Tongue (tissue), 3 donors: ENCODE measurements at places on chromosomes 13 and 19. TPM values are rescaled to one million over a fixed set of nuclear protein-coding genes. Genes with fewer than 3 reads are reported as not detected.

SHISA7 gene
- total RNA-seq, result not detected

PGLYRP2 gene
- total RNA-seq, result not detected

JOSD2 gene
- total RNA-seq, result 11.4 TPM

GJB6 gene
- 18.5 TPM for total RNA-seq

SPIB gene
- 0.10 TPM for total RNA-seq

DACT3 gene
- 11.5 TPM for total RNA-seq

LMTK3 gene
- 0.92 TPM for total RNA-seq

BLOC1S3 gene
- 10.4 TPM for total RNA-seq

ATXN8OS gene
- total RNA-seq, result not detected

NPAS1 gene
- not detected for total RNA-seq

LILRB4 gene
- total RNA-seq, result 0.51 TPM

TPT1 gene
- 4,609 TPM for total RNA-seq

KLC3 gene
- total RNA-seq, result 13.7 TPM
